Natural killer cell treated with Interleukin-12 subunit alpha and Interleukin-12 subunit beta and Interleukin-15 and Interleukin-18, amount 100 ng/mL, for 72 hours (primary cell): ENCODE measurements at places on chromosomes 11 and 22. TPM values are rescaled to one million over a fixed set of nuclear protein-coding genes. Genes with fewer than 3 reads are reported as not detected.

DNA sequence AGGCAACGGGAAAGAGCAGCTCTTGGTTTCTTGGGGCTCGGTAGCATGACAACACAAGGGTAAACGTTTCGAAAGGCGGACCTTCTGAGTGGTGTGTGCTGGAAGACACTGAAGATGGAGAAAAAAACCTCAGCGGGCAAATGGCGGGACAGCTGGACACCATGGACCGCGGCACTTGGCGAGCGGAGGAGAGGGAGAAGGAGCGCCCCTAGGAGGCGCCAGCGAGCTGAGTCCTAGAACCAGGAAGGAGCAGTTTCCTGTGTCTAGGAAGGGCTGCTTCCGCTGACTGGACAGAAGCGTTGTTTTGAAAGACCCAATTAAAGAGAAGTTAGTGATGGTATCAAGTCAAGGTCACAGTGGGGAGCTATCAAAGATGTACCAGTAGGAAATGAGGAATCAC, 44.0 kb upstream of the OPCML start:
- H3K36me3 ChIP-seq, result no peaks in the 10 kb centered on the region
- H3K4me3 ChIP-seq, result no peak overlapping the region
- peaks cover 3% of the 10 kb centered on the region for H3K4me1 ChIP-seq
- H3K27ac ChIP-seq, result no peak overlapping the region
- DNase-seq, result no peak

DNA sequence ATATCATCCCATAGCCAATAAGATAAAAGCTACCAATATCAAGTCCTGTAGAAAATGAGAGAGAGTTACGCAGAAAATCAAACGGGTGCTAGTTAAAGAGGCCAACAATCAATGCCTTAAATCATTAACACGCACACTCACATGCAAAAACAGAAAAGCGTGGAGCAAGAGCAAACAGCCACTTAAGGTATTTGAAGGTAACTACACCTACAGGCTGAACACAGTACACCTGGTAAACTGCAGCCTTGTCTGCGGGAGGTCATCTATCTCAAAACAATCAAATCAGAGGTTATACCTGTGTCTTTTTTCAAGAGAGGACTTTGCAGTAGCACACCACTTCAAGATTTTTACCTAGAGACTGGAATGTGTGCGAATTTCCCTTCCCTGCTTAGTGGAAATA, 23.6 kb downstream of the SLC35F2 start:
- H3K4me3 ChIP-seq, result no peak overlapping the region
- H3K36me3 ChIP-seq, result no peaks in the 10 kb centered on the region
- H3K27ac ChIP-seq, result no peak overlapping the region
- H3K27me3 ChIP-seq, result no peaks in the 10 kb centered on the region
- H3K4me1 ChIP-seq, result no peaks in the 10 kb centered on the region

GRCh38 chr22:32562401-32562800, 87.8 kb downstream of the FBXO7 start:
- peaks cover 21% of the 10 kb centered on the region for H3K27me3 ChIP-seq
- no peak overlapping the region for H3K27ac ChIP-seq
- H3K4me3 ChIP-seq, result no peak overlapping the region
- H3K36me3 ChIP-seq, result no peaks in the 10 kb centered on the region

DNA sequence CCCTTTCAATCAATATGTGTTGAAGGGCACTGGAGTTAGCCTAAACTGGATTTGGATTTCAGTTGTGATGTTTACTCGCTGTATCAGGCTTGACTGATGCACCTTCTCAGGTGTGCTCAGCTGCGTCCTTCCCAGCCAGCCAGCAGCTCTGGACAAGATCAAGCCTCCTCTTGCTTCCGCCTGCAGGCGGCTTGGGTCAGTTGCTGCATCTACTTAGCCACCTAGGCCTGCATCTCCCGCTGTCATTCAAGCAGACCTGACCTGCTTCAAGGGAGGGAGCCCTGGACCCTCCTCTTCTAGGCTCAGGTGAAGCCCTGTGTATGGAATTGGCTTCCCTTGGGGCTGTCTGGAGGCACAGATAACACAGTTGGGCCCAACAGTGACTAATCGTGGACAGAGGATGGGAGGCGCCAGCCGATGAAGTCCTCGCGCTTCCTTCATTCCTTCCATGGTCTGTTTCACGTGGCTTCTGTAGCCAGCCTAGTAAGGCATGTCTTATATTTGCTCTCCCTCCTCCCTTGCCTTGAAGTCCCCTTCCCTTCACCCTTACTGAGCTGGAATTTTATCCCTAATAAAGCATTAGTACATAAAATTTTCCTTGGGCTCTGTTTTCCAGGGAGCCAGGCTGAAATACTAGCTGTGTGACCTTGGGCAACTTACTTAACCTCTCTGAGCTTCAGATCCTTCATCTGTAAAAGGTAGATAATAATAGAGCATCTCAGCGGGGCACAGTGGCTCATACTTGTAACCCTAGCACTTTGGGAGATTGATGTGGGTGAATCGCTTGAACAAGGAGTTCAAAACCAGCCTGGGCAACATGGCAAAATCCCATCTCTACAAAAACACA, 2.1 kb upstream of the LHFPL7 start:
- H3K4me3 ChIP-seq, result no peak overlapping the region
- no peaks in the 10 kb centered on the region for H3K36me3 ChIP-seq
- no peak for DNase-seq
- peaks cover 22% of the 10 kb centered on the region for H3K4me1 ChIP-seq
- H3K27ac ChIP-seq, result no peak overlapping the region

DNA sequence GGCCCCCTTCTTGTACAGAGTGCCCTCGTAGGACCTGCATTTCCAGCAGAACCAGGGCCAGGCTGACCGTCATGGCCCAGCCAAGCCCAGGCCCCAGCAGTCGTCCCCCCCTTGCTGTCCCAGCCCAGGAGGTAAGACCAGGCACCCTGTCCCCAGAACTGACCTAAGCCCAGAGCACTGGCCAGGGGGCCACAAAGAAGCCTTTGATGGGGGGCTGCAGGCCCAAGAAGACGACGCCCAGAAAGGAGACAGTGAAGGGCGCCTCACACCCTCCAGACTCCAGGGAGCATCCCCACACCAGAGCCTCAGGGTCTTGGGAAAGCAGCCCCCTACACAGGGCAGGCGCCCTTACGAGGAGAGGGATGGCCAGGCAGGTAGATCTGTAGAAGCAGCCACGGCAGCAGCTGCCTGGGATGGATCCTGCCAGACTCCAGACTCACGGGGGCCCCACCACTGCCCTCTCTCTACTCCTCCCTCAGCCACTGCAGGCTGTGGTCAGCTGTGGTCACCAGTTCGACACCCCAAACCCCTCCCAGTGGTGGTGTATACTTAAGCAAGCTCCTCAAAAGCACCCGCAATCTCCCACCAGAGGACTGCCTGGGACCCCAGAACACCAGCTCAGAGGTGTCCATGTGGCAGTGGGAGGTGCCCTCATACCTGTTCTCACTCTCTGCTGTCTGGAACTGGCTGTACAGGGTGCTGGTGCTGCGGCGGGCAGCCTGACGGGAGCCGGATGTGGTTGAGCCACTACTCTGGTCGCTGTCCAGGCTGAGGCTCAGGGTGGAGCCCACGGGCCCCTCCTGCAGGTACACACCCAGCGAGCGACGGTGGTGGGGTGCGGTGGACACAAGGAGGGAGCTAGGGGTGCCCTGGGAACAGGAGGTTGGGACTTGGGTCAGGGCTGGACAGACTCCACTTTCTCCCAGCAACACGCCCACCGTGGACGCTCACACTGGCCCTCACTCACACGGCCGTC, 27.0 kb downstream of the SBF1 start:
- peaks cover 19% of the 10 kb centered on the region for H3K36me3 ChIP-seq
- H3K27ac ChIP-seq, result peak overlapping the region; percentile 66
- H3K4me3 ChIP-seq, result peak overlapping the region; percentile 64
- DNase-seq, result peak; percentile 56

GRCh38 chr11:124876818-124877630, 11.8 kb downstream of the ROBO3 start:
- H3K4me1 ChIP-seq, result peaks cover 17% of the 10 kb centered on the region
- H3K36me3 ChIP-seq, result no peaks in the 10 kb centered on the region
- H3K27ac ChIP-seq, result peak overlapping the region; percentile 50
- H3K4me3 ChIP-seq, result peak overlapping the region; percentile 84

Gene INS
- total RNA-seq, result not detected

DNA sequence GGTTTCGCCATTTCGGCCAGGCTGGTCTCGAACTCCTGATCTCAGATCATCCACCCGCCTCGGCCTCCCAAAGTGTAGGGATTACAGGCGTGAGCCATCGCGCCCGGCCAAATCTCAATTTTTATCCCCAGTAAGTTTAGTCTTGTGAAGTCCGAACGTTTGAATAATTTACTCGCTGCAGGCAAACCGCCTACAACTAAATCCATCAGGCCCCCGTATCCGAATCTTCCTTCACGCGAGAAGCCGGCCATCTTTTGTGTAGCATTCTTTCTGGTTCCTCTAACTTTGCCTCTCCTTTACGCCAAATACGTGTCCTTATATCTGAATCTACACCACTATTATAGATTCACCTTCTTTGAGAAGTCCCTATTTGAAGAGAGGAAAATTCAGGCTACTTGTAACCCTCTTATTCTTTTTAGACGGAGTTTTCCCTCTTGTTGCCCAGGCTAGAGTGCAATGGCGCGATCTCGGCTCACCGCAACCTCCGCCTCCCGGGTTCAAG, 581 bp upstream of the EIF3L start:
- H3K36me3 ChIP-seq, result peaks cover 31% of the 10 kb centered on the region
- H3K27ac ChIP-seq, result peak overlapping the region; percentile 98
- DNase-seq, result no peak
- H3K4me1 ChIP-seq, result peaks cover 37% of the 10 kb centered on the region
- peak overlapping the region; percentile 99 for H3K4me3 ChIP-seq

DNA sequence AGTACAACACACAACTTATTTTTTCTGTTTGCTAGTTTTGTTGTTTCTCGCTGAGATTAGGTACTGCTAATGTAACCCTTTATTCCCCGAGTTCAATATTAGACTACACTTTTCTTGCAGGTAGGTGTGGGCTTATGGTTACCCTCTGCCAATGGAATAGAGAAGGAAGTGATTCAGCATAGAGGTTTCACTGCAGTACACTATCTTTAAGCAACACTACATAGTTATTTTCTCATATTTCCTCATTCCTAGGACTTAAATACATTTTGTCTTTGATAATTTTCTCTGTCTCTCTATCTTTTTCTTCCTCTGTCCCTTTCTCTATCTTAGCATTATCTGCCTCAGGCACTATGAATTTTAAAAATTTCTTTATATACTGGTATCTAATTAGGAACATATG, 791.0 kb downstream of the FAM181B start:
- no peaks in the 10 kb centered on the region for H3K36me3 ChIP-seq
- H3K4me3 ChIP-seq, result no peak overlapping the region
- DNase-seq, result no peak
- H3K4me1 ChIP-seq, result no peaks in the 10 kb centered on the region

GRCh38 chr11:115981814-115982471, 477.7 kb upstream of the CADM1 start:
- no peaks in the 10 kb centered on the region for H3K4me1 ChIP-seq
- H3K27ac ChIP-seq, result no peak overlapping the region
- H3K4me3 ChIP-seq, result no peak overlapping the region
- DNase-seq, result no peak
- no peaks in the 10 kb centered on the region for H3K36me3 ChIP-seq

- H3K27ac ChIP-seq, result no peak overlapping the region
- peaks cover 15% of the 10 kb centered on the region for H3K4me1 ChIP-seq
- DNase-seq, result no peak
- H3K27me3 ChIP-seq, result peaks cover 36% of the 10 kb centered on the region
- no peaks in the 10 kb centered on the region for H3K36me3 ChIP-seq
- peak overlapping the region; percentile 69 for H3K4me3 ChIP-seq
These were observed 942 bp upstream of the TSPAN18 start for GRCh38 chr11:44725757-44726282.

Gene PHLDB1
- 2.6 TPM for total RNA-seq

Gene PGA5
- total RNA-seq, result not detected

Gene C11orf21
- 7.6 TPM for total RNA-seq

DNA sequence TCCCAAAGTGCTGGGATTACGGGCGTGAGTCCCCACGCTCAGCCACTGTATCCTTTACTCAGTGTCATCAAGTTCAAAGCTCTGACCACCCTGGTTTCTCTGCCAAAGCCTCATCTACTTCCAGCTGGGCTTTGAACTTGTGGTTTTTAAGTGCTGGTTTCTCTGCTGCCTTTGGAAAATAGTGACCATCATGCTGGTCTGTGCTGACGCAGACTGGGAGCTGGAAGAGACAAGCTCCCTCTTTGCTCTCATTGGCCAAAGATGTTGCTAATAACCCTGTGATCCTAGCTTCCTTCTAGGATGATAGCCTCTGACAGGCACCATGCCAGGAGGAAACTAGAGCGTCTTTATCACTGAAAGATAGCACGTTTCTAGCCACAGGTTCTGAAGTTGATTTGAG, 62.4 kb downstream of the ALX4 start:
- H3K4me1 ChIP-seq, result no peaks in the 10 kb centered on the region
- H3K36me3 ChIP-seq, result peaks cover 18% of the 10 kb centered on the region
- no peak overlapping the region for H3K4me3 ChIP-seq
- no peak overlapping the region for H3K27ac ChIP-seq

Gene OR52H1
- total RNA-seq, result not detected

Gene CHADL
- total RNA-seq, result 0.40 TPM

GRCh38 chr11:22707119-22707899, 40.9 kb downstream of the GAS2 start:
- no peak overlapping the region for H3K27ac ChIP-seq
- no peak for DNase-seq
- no peak overlapping the region for H3K4me3 ChIP-seq
- H3K27me3 ChIP-seq, result peaks cover 8% of the 10 kb centered on the region
- no peaks in the 10 kb centered on the region for H3K36me3 ChIP-seq

- peaks cover 65% of the 10 kb centered on the region for H3K4me1 ChIP-seq
- DNase-seq, result no peak
These were observed 54.3 kb downstream of the BCR start for GRCh38 chr22:23234409-23235161.

Gene OR2D3
- total RNA-seq, result not detected

Gene TNNT3
- 0.33 TPM for total RNA-seq

Gene NADSYN1
- total RNA-seq, result 129 TPM

Gene OR8A1
- total RNA-seq, result not detected

GRCh38 chr22:39833610-39834009, 60.0 kb downstream of the ENTHD1 start:
- no peak for DNase-seq
- no peaks in the 10 kb centered on the region for H3K4me1 ChIP-seq
- H3K4me3 ChIP-seq, result no peak overlapping the region
- peaks cover 31% of the 10 kb centered on the region for H3K27me3 ChIP-seq
